Cortex of kidney (tissue), 1 donor: ENCODE measurements at places on chromosomes 4 and X.

GRCh38 chr4:87014284-87014782 is 79.5 kb downstream of the AFF1 start:
- no peak for DNase-seq

GRCh38 chrX:150692831-150693724 is at the start of gene MTMR1:
TSS of gene MTMR1 (plus strand) at chrX:150693396. CDS start at chrX:150693531, 135 bp downstream.
- DNase-seq: no peak

DNA sequence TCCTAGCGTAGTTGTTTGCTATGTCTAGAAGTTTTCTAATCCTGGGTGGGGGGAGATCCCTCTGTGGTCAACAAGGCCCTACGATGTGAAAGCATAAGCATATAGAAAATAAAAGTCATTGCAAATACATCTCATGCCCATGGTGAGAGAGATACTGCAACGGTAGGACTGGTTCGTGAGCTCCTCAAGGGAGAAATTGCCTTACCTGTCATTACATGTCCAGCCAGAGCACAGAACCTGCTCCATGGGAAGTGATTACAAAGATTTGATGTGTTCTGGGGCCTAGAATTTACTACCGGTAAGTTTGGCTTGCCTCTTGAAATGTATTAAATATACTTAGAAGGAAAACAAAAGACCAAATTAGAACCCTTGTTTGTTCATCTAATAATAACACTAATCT is 60.9 kb upstream of the FAM47B start:
- no peak for DNase-seq

DNA sequence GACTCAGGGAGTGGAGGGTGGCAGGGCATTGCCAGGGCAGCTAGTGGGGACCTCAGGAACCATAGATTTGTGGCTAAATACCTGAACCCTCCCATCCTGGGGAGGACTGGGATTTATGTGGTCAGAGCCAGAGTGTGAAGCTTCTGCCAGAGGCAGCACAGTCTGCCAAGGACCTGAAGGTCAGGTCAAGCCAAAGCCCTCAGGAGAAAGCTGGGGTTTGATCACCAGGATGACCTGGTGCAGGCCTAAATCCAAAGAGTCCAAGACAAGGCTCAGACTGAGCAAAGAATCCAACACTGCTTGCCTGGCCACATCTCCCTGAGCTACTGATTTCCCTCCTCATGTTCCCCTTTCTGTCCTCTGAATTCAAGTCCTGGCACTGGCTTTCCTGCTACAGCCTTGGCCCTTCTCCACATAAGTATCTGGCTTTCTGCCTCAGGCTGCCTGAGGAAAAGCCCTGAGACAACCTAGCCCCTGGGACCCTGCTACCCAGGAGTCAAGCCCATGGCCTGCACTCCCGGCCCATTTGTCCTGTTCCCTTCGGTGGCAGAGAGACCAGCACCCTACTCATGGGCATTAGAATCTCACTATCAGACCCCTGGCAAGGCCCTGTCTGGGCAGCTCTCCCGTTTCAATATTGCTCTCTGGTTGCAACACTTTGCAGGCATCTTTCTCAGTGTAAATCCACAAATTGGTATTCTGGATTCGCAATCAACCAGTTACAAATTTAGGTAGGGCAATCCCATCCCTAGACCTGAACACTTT is 39.3 kb upstream of the SLC25A43 start:
- no peak for DNase-seq

DNA sequence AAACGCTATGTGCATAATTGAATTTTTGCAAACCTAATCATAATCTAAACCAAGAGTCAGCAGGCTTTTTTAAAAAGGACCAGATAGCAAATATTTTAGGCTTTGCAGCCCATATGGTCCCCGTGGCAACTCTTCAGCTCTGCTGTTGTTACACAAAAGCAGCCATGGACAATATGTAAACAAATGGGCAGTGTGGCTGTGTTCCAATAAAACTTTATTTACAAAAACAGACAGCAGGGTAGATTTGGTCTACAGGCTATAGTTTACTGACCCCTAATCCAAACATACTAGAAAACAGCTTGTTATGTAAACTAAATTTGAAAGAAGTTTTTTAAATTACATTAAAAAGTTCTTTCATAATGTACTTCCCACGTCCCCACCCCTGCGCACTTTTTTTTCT is 53.1 kb downstream of the FUNDC1 start:
- no peak for DNase-seq

GRCh38 chrX:54633641-54634040 is 103.6 kb downstream of the GNL3L start:
- no peak for DNase-seq

GRCh38 chrX:87634361-87634760 is 116.8 kb downstream of the KLHL4 start:
- no peak for DNase-seq

DNA sequence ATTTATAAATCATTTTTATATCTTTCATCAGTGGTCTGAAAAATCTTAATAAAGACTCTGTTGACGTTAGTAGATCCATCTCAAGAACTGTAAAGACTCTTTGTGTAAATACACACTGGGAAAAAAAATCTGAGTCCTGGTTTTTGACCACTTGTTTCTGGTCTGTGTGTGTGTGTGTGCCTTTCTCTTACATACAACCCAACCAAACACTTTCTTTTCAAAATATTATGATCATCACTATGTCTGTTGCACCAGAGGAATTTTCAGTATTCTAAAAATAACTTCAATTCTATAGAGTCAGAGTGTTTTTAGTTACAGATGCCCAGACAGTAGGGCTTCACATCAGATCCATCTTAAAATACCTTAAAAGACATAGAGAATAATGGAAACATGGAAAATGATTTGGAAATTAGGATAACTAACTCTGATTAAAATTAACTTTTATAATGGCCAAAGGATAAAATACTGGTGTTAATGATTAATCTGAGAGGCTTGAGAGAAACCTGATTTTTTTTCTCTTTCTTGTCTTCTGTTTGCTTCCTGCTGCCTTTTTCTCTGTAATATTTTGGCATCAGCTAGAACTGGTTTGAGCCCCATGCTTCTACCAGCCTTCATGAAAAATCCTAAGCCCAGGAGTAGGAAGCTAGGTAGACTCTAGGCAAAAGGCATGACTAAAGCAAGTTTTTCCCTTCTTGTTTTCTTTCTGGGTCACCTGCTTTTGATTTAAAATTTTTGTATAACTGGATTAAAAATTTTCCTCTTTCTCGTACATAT is 99.7 kb downstream of the ATXN3L start:
- DNase-seq: no peak

GRCh38 chr4:23680671-23681518 is 209.0 kb downstream of the PPARGC1A start:
- DNase-seq: no peak

- no peak for DNase-seq
These were observed 41.0 kb upstream of the PDLIM5 start for GRCh38 chr4:94410678-94411206.

DNA sequence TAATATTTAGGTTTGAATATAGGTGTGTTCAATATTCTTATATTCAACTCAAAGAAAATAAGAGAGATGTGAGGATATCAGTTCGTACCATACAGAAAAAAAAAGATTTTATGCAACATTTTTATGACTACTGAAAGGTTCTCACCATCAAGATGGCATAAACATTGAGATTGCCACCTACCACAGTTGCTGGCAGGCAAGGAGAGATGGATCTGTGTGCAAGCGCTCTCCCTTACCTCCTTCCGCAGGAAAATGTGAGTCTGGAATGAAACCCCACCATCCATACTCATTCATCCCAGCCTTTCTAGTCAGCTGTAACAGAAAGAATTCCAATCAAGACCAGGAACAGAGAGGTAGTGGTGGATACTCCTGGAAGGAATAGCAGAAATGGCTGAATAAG is 376.9 kb downstream of the PPP3CA start:
- no peak for DNase-seq

- DNase-seq: no peak
These were observed 21.2 kb upstream of the SMPX start for GRCh38 chrX:21779095-21779494.

DNA sequence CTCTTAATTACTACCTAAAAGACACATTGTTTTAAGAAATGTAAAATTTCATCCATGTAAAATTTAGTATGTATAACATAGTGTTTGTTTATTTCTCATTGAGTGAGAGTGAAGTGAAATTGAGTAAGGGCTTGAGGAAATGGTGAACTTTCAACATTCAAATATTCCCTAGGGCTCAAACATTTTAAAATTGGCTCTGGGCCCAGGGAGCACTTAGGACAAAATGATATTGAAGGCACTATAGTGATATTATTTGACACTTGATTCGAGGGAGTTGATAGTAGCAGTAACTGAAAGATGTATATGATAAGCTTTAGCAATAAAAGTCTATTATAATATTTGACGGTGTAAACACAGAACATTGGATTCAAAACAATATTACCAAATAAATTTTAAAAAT is 1244.0 kb upstream of the TENM3 start:
- DNase-seq: no peak

DNA sequence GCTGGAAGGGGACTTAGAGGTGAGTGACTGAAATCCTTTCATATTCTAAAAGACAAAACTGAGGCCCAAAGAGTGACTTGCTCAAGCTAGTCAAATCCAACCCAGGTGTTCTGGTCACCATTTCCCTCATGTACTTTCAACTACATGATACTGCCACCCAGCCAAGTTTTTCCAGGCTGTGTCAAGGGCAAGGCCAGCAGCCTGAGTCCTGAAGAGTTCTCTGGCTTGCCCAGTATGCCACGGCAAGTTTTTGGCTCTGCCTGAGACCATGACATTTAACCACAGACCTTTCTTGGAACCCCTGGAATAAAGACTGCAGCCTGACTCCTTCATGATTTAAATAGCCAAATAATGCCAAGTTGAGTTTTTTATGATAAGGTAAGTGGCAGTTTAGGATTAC is 10.7 kb upstream of the TMEM164 start:
- no peak for DNase-seq

- no peak for DNase-seq
These were observed 489.8 kb upstream of the AMOT start for GRCh38 chrX:113330416-113330815.

GRCh38 chrX:151240237-151240636 is 63.9 kb downstream of the GPR50 start:
- no peak for DNase-seq

DNA sequence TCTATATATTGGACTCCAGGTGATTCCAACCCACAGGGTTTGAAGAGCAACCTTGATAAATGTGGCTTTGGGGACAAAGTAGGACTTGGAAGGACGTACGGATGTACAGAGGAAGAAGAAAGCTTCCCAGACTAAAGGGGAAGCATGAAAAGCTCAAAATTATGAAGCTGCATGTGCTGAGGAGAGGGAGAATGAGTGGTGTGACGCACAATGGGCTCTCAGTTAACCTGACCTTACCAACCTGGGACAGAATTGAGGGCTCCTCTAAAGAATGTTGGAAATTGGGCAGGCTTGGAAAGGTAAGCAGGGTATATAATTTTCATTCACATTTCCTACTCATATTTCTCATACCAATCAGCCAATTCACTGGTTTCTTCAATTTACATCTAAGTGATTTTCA is 10.5 kb upstream of the TIGD2 start:
- DNase-seq: no peak

- no peak for DNase-seq
These were observed 33.7 kb upstream of the FGF13 start for GRCh38 chrX:138745196-138745595.

- no peak for DNase-seq
These were observed 12.1 kb upstream of the ING2 start for GRCh38 chr4:183492791-183493222.

DNA sequence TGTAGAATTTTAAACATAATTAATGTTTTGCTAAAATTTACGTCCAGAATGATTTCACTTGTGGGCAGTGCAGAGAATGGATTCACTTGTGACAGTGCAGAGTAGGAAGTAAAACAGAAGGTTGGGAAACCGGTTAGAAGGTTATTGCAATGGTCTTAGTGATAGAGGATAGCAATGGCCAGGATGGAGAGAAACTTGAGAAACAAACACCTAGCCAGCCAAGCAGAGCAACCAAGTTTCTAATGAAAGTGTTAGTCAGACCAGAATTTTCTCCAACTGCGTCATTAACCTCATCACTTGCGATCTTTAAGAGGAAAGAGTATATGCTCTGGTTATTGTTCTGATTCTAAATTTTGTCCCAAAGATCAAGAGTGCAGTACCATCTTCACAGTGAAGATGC is 50.0 kb upstream of the TBC1D9 start:
- no peak for DNase-seq

- DNase-seq: no peak
These were observed 67.6 kb downstream of the PDGFRA start for GRCh38 chr4:54296548-54297203.

- no peak for DNase-seq
These were observed 659.2 kb upstream of the PITX2 start for GRCh38 chr4:111282035-111282434.

DNA sequence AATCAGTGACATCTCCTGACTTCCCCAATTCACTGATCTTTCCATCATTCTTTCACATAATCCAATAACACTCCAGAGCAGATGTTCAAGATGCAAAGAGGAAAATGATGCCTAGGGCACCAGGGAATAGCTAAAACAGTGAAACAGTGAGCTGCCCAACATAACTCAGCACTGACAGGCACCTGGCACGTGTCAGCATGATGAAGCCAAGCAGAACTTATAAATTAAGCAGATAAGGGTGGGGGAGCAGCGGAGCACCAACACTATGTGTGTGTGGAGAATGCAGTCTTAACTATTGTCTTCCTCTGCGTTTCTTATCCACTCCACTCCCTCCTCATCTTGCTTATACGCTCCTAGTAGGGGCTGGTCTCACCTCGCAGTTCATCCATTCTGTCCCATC is 89.4 kb downstream of the AMMECR1 start:
- no peak for DNase-seq

GRCh38 chr4:75629239-75629638 is 1.1 kb downstream of the CDKL2 start:
- DNase-seq: no peak

DNA sequence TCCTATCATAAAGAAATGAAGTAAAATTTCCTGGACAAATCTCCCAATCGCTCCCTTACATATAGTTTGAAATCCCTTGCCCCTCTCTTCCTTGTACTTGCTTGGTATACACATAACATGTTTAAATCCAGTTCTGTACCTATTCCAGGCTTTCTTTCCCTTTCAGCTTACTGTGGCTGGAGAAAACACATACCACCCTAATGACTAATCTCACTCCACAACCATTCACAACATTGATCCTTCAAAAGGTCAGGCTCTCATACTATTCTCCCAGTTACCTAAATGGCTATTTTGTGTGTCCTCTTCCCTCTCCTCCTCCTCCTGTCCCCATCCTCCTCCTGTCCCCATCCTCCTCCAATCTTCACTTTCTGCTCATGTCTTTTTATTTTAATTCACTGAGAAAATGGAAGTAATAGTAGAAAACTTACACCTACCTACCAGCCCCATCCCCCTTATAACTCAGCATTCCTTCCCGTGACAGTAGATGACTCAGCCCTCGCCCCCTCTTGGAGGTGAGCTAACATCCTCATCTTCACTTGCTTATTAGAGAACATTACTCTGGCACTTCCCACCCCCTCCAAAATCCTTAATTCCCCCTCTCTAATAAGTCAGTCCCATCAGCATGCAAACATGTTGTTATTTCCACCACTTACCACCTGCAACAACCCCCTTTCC is 77.5 kb downstream of the IL15 start:
- no peak for DNase-seq
